ENCODE measurements at places on chromosomes 2 and 18. TPM values are rescaled to one million over a fixed set of nuclear protein-coding genes. Genes with fewer than 3 reads are reported as not detected.

DNA sequence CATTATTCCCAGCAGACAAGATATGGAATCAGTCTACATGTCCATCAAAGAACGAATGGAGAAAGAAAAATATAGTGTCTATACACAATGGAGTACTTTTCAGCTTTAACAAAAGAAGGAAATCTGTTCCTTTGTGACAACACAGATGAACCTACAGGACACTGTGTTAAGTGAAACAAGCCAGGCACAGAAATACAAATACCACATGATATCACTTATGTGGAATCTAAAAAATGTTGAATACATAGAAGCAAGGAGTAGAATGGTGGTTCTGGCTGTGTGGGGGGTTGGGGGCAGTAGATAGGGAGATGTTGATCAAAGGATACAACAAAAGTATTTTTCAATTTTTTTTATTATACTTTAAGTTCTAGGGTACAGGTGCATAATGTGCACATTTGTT is 347.7 kb upstream of the MAP2 start:
- no peak overlapping the region for H3K27ac ChIP-seq
- DNase-seq: no peak
- H3K4me3 ChIP-seq: no peak overlapping the region

Gene LHCGR
- not detected for total RNA-seq

Gene NCKAP5
- 4.1 TPM for total RNA-seq

Gene MAT2A
- total RNA-seq: 156 TPM

- no peaks in the 10 kb centered on the region for H3K4me1 ChIP-seq
- H3K27ac ChIP-seq: no peak overlapping the region
- no peaks in the 10 kb centered on the region for H3K36me3 ChIP-seq
- no peak for DNase-seq
- no peak overlapping the region for H3K4me3 ChIP-seq
Observed at GRCh38 chr2:49936965-49937364, 782.6 kb upstream of the FSHR start.

DNA sequence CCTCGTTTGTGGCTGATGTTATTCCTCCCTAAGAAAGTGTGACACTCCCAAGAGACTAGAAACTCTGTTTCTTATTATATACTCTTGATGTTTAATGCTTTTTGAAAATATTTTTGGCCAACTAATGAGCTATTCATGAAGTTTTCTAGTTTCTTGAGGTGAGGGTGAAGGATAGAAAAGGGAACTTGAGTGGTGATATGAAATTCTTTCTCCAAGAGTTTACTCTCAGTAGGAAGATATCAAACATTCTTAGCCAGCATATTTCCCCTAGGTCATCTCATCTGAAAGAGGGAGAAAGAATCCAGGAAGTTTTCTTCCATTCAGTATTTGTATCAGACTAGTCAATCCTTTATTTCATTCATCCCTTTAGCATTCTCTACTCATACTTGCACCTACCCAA is 95.7 kb downstream of the MAP3K20 start:
- H3K4me1 ChIP-seq: peaks cover 45% of the 10 kb centered on the region
- DNase-seq: no peak
- peaks cover 2% of the 10 kb centered on the region for H3K27me3 ChIP-seq
- H3K36me3 ChIP-seq: peaks cover 16% of the 10 kb centered on the region

Gene GALNT13
- total RNA-seq: not detected

Gene MOCOS
- 2.3 TPM for total RNA-seq

All from HFFc6 (cell line).